T-cell (primary cell): ENCODE measurements at places on chromosomes 3 and 15.

- DNase-seq: no peak
Observed at GRCh38 chr3:59570806-59571205, 521.0 kb upstream of the CFAP20DC start.

GRCh38 chr15:69394556-69395282, 19.4 kb upstream of the KIF23 start:
- DNase-seq: peak; percentile 46

DNA sequence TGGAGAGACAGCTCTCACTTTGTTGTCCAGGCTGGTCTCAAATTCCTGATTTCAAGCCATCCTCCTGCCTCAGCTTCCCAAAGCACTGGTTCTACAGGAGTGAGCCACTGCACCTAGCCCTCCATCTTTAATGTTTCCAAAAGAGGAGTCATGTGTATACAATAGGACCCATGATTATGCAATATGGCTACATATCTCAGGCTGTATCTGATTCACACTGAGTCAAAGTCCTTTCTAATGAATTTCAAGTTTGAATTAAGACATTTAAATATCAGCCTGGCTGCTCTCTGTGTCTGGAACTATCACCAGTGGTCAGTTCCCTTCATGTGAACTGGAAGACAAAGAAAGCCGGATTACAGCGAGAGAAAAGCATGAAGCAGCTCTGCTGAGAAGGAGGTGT, 90.5 kb downstream of the MINAR1 start:
- no peak for DNase-seq

DNA sequence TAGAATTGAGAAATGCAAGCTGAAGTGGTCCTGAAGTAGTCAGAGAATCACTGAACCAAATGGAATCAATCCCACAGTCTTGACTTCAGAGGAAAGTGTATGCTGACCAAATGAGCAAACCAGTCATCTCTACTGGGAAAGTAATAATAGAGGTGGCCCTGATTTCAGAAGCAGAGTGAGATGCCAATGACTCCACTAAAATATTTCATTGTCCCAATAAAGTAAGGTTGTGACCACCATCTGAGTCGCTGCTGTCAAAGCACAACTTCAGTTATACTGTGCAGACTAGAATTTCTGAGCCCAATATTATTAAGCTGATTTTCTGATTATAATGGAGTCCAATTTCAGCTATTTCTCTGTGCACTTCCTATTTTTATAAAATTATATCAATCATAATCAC, 334.4 kb upstream of the THBS1 start:
- no peak for DNase-seq

DNA sequence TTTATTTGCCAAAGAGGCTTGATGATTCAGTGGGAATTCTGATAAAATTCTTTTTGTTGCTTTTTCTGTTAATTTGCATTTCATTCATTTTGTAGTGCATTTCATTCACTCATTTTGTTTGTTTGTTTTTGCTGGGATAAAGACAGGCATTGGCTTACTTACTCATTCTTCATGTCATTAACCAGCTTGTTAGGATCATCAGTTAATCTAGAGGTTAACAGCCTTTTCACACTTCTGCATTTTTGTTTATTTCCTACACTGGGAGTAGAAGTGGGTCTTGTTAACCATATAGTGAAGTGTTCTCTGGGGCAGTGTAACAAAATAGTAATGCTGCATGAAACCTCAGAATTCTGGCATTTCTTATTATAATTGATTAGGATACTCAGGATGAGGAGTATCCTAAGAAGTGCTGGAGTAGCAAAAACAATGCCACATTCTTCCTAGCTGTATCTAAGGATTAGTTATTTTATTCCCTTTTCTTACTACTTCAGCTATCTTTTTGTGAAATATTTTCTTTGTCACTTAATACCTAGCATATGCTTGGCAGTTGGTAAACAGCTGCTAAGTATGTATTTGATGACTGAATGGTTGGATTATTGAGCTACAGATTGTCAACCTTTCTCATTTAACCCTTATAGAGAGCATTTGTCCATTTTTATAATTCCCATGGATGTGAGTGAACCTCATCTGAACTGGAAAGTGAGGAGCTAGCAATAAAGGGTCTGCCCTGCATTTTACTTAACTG, 135.7 kb upstream of the LRRFIP2 start:
- DNase-seq: no peak

DNA sequence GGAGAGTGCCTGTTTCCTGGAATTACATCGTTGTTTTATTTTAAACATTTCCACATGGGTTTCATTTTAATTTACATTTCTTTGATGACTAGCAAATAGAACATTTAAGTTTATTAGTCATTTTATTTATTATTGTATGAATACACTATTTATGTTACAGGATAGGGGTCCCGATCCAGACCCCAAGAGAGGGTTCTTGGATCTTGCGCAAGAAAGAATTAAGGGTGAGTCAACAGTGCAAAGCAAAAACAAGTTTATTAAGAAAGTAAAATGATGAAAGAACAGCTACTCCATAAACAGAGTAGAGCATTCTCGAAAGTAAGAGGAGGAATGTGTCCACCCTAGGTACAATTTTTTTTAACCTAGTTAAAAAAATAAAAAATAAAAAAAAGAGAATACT, 539.5 kb downstream of the NAALADL2 start:
- DNase-seq: no peak

- DNase-seq: no peak
Observed at GRCh38 chr15:49041426-49041825, 4.8 kb downstream of the SECISBP2L start.

DNA sequence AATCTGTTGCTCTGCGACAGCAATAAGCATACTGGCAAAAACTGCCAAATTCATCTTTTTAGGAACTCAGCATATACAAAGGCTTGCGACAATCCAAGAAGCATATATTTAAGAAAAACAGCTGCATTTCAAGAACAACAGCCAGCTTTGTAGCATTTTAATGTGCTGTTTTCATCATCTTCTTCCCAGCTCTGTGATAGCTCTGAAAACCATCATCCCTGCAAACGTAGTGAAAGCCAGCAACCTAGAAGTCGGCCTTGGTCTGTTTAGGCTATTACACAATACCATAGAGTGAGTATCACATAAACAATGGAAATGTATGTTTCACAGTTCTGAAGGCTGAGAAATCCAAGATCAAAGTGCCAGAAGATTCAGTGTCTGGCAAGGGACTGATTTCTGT, 187.5 kb downstream of the NAALADL2 start:
- no peak for DNase-seq

- DNase-seq: no peak
Observed at GRCh38 chr3:151946606-151947005, 73.2 kb downstream of the SUCNR1 start.

GRCh38 chr3:107430214-107430995, 53.2 kb downstream of the CCDC54 start:
- DNase-seq: no peak

- peak; percentile 65 for DNase-seq
Observed at GRCh38 chr3:119810018-119810435, 28.1 kb downstream of the NR1I2 start.

GRCh38 chr15:83282776-83283137, 1.7 kb downstream of the BNC1 start:
- no peak for DNase-seq
